Stimulated activated CD8-positive, alpha-beta memory T cell treated with anti-CD3 and anti-CD28 coated beads, Interleukin-7, amount 100 ng/mL, for 1 hour (primary cell): ENCODE measurements at places on chromosomes 6 and 20.

DNA sequence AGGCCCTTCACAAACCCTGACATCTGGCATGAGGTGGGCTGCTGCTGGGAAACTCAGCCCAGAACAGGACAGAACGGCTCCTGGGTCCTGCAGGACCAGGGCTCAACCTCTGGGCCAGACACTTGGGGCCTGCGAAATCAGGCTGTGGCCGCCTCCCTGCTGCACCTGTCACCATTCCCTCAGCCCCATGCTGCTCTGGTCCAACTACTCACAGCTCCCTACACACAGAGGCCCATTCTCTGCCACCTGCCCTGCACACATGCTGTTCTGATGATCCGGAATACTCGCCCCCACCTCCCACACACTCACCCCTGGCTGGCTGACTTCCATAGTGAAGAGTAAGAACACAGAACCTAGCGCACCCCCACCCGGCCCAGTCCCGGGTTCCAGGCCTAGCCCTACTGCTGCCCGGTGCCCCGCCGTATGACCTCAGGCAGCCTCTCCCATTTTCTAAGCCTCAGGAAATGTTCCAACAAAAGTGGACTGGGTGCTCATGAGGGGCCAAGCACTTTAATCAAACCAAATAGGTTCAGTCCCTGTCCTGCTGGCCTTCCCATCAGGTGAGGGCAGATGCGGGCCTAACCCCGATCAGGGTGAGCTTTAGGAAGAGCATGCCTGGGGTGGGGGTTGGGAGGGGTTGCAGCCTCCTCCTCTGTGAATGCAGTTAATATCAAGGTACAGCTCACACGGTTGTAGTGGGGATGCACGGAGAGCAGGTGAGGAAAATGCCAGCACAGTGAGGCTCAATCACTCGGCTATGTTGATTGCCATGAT is 3.9 kb downstream of the PEDS1 start:
- no peak for DNase-seq

GRCh38 chr6:39812496-39812852 is 20.3 kb downstream of the DAAM2 start:
- DNase-seq, result no peak

DNA sequence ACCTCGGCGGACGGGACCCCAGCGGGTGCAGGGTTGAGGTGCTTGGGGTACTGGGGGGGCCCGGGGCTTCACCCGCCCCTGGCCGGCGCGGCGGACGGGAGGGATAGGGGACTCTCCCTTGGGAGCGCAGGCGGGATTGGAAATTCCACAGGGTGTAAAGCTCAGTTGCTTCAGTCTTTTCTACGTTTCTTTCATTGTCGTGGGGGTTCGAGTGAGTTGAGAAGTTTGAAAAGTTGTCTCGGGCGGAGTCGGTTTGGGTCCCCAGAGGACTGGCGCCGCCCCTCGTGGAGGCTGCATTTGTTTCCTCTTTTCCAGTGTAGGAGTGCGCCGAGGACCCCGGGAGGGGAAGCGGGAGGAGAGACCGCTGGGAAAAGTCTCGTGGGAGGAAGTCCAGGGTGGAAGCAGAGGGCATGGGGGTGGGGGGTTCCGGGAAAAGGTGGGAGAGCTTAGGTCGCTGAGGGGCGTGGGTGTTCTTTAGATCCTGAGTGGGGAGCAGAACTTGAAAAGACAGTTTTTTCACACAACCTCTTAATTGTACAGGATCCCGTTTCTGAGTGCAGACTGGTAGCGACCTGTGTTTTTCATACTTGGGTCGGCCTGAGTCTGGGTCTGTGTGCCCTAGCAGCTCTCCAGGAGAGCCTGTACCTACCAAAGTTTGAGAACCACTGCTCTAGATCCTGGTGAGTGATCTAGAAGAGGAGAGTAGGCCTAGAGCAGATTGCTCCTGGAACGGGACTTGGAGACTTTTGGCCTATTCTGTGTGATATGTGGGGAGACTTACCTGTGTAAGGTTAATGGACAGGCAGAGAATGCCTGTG is 495 bp downstream of the FAM83B start:
- DNase-seq, result no peak

DNA sequence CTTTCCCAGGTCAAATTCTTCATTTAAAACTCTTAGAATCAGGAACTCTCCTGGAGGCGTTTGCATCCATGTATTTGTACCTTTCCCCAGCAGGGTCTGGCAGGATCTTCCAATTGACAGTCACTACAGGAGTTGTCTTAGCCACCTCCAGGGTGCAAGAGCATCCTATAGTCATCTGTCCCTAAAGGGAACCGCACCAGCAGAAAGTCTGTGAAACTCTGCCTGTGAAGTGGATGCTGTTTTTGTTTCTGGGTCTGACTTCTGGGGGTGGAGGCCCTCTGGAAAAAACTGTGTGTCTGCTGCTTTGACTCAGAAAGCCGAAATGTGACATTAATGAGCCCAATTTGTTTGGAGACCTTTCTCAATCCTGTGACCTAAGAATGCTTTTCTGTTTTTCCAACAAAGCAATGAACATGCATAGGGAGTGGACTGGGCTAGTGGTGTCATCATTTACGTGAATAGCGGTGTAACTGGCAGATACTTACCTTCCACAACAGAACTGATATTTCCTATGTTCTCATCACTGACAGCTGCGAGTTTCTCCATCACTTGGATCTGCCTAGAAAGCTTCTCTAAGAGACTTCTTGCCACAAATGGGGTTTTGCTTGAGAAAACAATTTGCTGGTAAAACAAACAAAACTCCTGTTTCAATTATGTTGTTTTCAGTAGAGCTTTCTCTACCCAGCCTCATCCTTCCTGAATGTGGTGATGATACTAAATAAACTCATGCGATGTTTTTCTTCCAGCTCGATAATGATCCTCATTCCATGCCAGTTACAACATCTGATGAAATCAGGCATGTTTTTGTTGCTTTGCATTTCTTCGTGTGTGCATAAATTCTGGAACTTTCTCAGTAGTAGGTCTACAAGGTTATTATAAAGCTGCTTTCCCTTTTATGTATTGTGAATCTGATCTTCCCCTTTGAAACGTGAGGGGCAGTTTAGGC is 33.3 kb upstream of the ARMH2 start:
- no peak for DNase-seq

DNA sequence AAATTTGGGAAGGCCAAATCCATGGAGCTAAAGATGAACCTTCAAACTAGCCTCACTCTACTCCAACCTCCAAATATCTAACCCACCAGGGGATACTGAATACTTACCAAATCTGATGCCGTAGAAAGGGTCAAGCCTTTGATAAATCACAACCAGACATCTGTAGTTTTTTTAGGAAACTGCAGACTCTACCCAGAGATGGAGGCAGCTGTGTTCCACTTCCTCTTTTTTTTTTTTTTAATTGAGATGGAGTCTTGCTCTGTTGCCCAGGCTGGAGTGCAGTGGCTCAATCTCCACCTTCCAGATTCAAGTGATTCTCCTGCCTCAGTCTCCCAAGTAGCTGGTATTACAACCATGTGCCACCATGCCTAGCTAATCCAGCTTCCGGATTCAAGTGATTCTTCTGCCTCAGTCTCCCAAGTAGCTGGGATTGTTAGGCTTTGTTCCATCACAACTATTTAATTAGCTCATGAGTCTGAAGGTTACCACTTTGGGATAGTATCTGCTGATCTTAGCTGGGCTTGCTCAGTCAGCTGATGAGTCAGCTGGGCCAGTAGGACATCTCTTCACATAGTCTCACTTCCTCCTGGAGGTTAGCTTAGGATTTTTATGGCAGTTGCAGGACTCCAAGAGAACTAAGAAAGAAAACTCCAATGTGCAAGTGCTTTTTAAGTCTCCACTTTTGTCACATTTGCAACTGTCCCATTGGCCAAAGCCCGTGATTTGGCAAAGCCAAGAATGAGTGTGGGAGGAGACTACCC is 13.3 kb downstream of the FRK start:
- DNase-seq, result no peak

DNA sequence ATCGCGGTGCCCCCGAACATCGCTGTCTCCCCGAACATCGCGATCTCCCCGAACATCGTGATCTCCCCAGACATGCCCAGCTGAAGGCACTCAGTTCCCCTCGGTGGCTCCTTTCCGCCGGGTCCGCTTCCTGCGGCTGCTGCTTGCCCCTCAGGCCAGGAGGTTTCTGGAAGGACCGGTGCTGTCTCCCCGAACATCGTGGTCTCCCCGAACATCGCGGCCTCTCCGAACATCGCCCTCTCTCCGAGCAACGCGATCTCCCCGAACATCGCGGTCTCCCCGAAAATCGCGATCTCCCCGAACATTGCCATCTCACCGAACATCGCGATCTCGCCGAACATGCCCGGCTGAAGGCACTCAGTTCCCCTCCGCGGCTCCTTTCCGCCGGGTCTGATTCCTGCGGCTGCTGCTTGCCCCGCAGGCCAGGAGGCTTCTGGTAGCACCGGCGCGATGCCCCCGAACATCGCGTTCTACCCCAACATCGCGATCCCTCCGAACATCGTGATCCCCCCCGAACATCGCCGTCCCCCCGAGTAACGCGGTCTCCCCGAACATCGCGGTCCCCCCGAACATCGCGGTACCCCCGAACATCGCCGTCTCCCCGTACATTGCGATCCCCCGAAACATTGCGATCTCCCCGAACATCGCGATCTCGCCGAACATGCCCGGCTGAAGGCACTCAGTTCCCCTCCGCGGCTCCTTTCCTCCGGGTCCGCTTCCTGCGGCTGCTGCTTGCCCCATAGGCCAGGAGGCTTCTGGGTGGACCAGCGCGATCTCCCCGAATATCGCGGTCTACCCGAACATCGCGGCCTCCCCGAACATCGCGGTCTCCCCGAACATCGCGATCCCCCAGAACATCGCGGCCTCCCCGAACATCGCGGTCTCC is 808 bp downstream of the ULBP1 start:
- no peak for DNase-seq

DNA sequence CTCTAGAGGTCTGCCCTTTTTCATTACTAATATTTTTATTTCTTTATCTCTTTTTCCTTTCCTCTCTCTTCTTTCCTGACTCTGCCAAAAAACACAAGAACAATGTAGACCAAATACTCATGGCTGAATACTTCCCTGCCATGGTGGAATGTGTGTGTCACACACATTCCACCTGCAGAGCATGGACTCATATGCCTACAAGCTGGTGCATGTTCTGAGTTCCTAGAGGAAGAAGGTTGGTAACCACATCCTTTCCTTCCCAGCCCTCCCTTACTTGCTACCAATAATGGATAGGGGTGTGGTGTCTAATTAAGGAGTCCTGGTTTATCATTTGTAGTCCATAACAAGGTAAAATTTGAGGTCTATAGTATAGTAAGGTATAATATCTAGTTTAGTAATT is 15.2 kb upstream of the CST9L start:
- DNase-seq, result no peak

- DNase-seq, result no peak
Observed at GRCh38 chr20:62387933-62388635, 1.2 kb downstream of the RPS21 start.

DNA sequence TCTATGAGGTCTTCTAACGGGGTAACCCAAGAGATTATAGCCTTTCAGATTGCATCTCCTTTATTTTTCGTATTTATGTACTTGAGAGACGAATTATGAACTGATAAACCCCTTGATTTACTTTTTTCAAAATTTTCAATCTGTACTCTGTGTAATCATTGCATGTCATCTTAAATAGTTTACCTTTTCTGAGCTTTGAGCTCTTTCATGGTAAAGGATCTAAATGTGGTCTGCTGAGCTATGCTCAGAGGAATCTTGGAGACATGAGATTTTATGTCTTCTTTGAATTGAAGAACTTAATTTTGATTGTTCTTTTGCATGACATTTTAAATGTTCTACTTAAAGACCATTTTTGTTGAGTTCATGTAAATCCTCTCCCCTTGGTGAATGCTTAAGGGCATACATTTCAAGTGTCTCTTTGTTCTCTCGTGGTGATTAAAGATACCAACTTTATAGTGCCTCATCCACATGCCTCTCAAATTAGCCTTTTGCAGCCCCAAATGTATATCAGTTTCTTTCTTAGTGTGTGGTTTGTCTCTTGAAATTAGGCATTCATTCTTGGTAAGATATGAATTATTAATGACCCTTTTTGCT is 116.3 kb upstream of the SCGN start:
- no peak for DNase-seq

- DNase-seq, result no peak
Observed at GRCh38 chr6:79710127-79710526, 79.0 kb downstream of the SH3BGRL2 start.

GRCh38 chr6:130829333-130829910 is 2.2 kb downstream of the SMLR1 start:
- no peak for DNase-seq

DNA sequence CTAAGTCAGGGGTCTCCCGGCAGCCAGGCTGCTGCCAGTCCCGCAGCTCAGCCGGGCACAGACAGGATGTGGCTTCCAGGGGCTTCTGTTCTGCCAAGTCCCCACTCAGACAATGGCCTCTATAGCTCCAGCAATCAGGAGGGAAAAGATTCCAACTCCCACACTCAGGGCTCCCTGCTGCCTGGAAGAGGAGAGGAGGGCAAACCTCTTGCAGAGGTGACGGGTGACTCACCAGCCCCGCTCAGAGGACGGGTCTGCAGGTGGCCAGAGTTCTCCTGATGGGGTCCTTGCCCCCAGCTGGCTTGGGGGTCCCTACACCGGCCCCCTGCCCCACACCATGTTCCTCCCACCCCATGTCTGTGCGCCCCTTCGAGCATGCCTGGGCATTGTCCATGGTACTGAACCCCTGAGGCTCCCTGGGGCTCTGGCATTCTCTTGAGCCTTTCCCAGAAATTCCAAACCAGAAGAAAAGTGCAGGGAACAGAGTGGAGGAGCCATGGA is 32.6 kb downstream of the NTSR1 start:
- DNase-seq, result no peak

GRCh38 chr6:81148751-81149150 is 603.7 kb downstream of the TENT5A start:
- DNase-seq, result no peak

GRCh38 chr6:36599791-36600209 is 5.6 kb downstream of the SRSF3 start:
- no peak for DNase-seq

- no peak for DNase-seq
Observed at GRCh38 chr6:157246048-157246630, 77.2 kb downstream of the TMEM242 start.

GRCh38 chr6:296151-297122 is 4.2 kb downstream of the DUSP22 start:
- no peak for DNase-seq

GRCh38 chr20:37313546-37314091 is 24.2 kb downstream of the MANBAL start:
- no peak for DNase-seq

- no peak for DNase-seq
Observed at GRCh38 chr20:22429175-22430153, 154.9 kb downstream of the FOXA2 start.

- DNase-seq, result no peak
Observed at GRCh38 chr20:7346562-7346961, 579.1 kb downstream of the BMP2 start.

- DNase-seq, result no peak
Observed at GRCh38 chr6:89660981-89661380, 22.4 kb upstream of the LYRM2 start.
